ELR (cell line): ENCODE measurements at places on chromosomes 6 and 20.

- no peak for DNase-seq
Measured at GRCh38 chr20:25565578-25566157, 19.7 kb downstream of the NINL start.

DNA sequence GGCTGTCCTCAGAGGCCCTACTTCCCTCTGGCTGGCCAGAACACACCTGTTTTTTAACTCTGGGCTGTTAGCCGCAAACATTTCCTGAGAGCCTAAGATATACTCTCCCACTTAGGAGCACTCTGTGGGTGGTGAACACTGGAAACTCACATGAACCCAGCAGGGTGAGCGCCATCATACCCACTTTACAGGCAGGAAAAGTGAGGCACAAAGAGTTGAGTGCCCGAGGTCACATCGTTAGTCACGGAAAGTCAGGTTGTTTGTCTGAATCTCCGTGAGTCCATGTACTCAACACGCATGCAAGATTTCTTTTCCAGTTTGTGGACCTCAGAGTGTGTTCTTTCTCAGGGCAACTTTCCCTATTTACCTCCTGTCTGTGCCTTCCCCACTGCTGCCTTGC is 1.9 kb downstream of the BAK1 start:
- DNase-seq: no peak

DNA sequence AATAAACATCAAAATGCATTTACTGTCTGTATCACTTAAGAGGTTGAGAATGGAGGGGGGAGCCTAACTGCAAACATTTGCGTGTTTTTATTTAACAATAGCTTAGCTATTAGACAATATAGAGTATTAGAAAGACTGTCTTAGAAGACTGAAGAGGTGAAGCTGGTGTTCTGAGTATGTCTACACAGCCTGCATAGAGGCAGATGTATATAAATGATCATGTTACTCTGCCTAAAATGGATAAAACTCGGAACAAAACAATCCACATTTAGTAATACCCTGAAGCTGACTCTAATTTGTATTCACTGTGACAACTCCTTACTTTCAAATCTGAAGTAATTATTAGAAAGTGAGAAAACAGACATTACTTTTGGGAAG is 181.9 kb downstream of the GMPR start:
- no peak for DNase-seq

GRCh38 chr20:62655282-62656196 is 13.2 kb downstream of the SLCO4A1 start:
- DNase-seq: no peak

DNA sequence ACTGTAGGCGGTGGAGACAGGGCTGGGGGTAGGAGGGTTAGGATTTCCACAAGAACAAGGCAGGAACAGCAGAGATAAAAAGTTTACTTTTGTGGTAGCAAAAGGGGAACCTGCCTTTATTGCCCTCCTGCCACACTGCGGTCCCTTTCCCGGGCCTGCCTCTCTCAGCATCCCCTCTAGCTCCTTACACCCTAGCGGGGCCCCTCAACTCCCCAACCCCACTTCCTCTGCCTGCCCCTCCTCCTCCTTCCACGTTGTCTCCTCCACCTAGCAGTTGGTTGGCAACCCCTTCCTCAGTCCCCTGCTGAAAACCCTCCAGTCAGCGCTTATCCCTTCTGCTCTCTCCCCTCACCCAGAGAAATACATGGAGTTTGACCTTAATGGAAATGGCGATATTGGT is 714 bp downstream of the AIF1 start:
- no peak for DNase-seq

- peak; percentile 22 for DNase-seq
Measured at GRCh38 chr6:84346372-84346771, 118.9 kb upstream of the CEP162 start.

- DNase-seq: no peak
Measured at GRCh38 chr20:32539817-32540675, 45.1 kb downstream of the NOL4L start.

DNA sequence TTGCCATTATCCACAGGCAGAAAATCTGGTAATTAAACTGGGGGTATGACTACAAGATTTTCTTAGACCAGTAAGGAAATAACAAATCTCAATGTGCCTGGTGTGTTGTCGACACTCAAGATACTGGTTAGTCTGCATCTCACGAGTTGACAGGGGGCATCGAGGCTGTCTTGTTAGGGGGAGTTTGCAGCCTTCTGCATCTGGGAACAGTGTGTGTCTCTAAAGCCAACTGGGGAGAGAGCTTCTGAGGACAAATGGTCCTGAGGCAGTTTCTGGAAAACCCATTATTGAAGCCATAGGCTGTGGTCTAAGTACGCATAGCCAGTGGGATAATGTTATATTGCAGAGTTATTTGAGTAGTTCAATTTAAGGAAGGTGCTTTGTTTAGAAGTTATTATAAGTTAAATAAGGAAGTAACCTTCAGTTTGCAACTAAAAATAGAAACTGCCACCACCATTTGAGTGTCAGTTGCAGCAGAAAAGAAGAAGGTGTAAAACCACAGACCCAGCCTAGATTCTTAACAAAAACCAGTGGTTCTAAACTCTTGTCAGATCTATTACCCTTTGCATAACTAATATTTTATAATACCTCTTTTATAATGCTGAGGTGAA is 15.4 kb upstream of the MAPK13 start:
- DNase-seq: no peak

DNA sequence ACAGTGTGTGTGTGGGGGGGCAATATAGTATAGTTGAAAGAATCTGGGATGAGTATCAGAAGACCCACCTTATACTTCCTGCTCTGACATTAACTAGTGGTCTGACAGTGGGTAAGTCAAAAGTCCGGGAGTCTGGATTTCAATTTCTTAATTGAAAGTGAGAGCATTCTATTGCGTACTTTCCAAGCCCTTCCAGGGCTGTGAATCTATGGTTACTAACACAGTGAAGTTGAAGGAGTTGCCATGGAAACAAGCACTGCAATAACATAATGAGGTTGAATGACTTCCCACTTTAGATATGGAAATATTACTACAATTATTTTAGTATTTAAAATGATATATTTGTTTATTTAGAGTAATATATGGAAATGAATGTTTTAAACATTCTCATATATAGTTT is 80.2 kb downstream of the MLIP start:
- peak; percentile 39 for DNase-seq

DNA sequence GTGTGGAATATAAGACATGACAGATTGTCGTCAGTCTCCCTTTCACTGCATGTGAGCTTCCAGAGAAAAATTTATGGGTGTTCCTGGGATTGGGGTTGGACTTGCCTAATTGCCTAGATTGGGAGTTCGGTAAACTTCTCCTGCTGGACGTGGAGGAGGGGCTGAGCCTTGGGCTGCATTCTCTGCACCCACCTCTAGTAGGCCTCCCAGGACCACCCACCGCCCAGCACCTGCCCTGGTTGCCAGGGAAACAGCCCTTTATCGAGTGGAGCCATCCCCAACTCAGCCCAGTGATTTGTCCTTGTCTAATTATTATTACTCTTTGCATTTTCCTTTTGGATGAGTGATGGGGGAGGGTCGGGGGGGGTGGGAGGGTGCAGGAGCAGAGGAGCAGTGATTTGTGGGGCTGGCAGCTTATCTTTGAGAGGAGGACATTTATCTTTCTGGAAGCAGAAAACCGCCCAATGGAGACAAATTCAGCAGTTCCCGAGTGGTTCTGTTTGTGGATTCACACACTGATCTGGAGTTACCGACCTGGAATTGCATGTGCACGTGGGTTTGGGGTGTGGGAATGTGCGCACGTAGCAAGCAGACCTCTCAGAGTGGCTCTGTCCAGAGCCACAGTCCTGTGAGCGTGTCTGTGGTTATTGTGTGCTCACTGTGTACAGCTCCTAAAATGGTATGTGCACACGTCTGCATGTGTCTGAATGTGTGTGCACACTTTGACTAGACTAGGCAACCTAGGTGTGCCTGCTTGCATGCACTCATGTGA is 104.5 kb downstream of the DHX35 start:
- no peak for DNase-seq

- no peak for DNase-seq
Measured at GRCh38 chr6:169965657-169966311, 214.4 kb downstream of the ERMARD start.
